ENCODE measurements at places on chromosomes 13 and 19. TPM values are rescaled to one million over a fixed set of nuclear protein-coding genes. Genes with fewer than 3 reads are reported as not detected.

Gene APOC4
- not detected for total RNA-seq

Gene PALM
- total RNA-seq = not detected

Gene CAPNS1
- total RNA-seq = 323 TPM

Gene DACH1
- not detected for total RNA-seq

DNA sequence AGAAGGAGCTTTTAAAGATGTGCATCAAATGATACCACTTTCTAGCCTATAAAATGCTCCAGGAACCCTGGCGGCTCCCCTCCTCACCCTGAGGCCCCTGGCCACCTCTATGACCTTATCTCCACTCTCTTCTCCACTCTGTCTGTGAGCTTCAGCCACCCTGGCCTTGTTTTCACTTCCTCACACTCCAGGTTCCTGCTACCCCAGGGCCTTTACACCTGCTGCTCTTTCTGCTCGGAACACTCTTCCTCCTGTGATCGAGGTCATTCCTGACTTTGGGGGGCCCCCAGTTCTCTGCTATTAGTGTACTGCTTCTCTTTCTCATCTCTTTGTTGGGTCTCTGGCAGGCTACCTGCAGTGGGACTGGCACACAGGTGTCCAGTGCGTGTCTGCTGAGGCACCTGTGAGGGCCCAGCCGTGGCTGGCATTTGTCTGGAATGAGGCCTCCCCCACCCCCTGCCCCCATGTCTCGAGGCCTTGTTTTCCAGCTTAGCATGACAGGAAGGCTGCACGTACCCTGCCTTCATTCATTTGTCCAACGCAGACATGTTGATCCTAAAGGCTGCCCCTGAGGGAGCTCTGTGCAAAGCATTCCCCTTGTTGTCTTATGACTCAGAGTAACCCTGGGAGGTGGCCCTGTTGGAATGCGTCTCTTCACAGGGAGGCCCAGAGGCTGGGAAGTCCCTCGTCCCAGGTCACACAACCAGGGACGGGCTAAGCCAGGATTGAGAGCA, 2.3 kb downstream of the DDA1 start:
- no peak for DNase-seq

DNA sequence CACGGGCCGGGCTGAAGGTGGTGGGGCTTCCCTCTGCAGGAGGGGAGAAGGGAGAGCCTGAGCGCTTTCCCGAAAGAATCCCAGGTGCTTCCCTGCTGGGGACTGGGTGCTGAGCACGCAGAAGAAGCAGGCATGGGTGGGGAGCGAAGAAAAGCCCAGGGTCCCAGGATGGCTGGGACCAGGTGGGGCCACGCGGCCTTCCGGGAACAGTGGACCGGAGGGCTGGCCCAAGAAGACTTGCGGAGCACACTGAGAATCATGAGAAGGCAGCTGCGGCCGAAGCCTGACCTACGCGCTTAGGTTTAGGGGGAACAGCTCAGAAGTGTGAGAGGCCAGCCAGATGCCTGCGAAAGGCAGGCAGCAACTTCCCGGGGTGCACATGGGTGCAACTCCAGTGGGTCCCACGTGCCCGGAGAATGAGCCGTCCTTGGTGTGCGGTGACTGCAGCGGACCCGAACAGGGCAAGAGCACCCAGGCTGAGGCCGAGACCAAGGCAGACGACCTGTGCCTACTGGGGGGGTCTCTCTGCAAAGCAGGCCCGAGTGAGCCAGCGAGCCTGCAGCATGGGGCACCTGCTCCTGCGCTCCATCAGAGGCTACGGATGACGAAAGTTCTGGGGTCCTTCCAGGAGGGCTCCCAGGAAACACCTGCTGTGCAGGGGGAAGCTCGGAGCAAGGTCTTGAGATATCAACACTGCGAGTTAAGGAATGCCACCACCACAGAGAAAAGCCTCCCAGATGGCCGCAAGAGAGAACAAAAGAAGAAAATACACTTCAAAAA, 52.4 kb downstream of the MLLT1 start:
- no peak for DNase-seq

DNA sequence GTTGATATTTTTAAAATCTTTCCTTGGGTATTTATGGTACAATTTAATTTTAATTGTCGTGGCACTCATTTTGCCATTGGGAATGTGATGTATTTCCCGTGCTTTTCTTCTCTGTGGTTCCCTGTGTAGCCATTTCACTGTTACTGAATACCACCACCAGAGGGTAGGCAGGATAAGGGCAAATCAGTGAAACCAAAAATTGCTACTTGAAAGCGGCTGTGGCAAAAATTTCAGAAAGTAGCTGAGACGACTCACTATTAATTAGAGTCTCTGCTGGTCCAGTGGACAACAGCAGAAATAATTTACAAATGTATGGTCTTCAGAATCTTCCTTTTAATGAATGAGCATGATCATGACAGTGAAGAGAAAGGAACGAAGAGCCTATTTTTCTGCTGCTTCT, 34.4 kb upstream of the MIR17HG start:
- DNase-seq = no peak

- DNase-seq = no peak
Observed at GRCh38 chr13:96100457-96101220, 10.7 kb downstream of the HS6ST3 start.

DNA sequence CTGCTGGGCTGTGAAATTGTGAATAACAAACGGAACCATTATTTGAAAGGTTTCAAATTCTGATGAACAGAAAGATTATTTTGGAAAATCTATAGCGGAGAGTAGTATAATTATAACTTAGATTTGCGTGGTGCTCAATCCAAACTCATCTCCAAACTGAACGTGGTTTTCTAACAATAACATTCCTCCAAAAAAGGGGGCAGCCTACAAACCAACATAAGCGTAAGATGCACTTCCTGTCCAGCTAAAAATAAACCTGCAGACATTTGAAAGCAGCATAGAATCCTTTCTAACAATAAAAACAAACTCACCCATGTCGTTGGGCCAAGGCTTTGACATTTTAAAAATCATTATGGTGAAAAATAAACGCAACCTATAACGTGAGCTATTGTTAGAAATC, 178.4 kb downstream of the COL4A1 start:
- no peak for DNase-seq

Data from T-helper 17 cell (primary cell).